ENCODE measurements at places on chromosomes 4 and X.

DNA sequence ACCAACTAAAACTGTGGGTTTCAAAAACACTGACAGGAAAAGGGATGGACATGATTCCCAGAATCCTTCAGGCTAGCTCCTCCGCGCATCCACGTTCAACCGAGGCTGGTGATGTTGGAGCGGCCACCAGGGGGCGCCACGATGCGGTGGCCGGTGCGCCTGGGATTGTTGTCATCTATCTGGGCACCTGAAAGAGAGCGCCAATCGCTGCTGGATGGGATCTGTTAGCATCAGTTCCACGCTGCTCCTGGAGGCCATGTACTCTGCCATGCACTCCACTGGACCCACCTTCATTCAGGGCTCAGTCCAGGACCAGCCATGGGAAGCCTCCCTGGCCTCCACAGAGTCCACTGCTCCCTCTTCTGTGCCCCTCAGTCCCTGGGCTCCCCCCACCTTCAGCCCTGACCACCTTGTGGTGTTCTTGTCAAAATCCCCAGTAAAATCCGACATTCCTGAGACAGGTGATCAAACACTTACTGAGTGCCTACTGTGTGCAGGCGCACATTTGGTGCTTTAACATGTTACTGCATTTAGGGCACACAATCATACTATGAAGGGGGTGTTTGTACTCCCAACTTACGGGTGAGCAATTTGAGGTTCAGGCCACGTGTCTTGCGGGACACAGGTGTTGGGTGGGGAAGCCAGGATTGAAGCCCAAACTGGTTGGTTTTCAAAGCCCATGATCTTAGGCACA is 71.1 kb downstream of the CRMP1 start:
- DNase-seq: no peak

GRCh38 chr4:113708250-113708649 is 53.3 kb downstream of the CAMK2D start:
- no peak for DNase-seq

DNA sequence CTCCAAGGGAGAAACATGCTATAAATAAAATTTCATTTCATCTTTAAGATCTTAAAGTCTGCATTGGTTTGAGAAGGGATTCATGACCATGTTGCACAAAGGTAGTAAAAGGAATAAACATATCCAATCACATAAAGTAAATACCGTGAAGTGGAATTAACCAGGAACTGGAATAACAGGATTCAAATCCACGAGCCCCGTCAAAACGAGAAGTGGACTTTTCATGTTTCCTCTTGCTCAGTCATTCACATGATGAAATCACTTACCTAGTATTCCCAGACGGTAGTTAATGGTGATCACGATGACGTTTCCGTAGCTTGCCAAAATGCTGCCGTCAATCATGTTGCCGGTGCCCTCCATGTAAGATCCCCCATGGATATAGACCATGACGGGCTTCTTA is 199.7 kb downstream of the NLGN4X start:
- no peak for DNase-seq

- no peak for DNase-seq
Observed at GRCh38 chrX:76184276-76184675, 11.4 kb downstream of the PBDC1 start.

DNA sequence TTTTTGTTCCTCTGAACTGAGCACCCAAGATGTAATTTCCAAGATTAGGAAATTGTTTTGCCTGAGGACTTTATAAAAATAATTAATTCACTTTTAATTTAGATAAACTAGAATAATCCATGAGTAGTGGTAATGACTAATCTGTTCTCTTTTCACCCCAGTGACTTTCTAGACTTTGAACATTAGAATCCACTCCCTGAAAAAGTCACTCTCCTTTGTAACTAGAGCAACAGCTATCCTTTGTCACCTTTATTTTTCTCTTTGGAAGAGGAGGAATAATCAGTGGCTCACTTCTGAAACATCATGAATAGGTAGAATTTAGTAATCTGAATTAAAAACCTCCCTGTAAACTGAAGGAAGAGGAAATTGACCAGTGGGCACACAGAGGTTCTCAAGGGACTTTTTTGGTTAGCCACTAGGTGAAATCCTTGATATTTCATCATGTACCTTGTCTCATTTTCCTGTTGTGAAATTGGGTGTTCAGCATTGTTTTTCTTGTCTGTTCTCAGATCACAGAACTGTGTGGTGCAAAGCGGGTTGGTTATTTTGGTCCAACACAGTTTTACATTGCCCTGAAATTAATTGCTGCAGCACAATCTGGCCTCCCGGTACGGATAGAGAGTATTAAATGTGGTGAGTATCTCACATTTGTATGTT is 59.4 kb downstream of the REPS2 start:
- DNase-seq: no peak

GRCh38 chr4:42453612-42454011 is 56.3 kb downstream of the SHISA3 start:
- no peak for DNase-seq

GRCh38 chrX:155231163-155231562 is 14.9 kb downstream of the VBP1 start:
- no peak for DNase-seq

GRCh38 chrX:150690126-150690525 is 3.1 kb upstream of the MTMR1 start:
- no peak for DNase-seq

GRCh38 chrX:77447653-77448569 is 722 bp downstream of the FGF16 start:
- DNase-seq: no peak

DNA sequence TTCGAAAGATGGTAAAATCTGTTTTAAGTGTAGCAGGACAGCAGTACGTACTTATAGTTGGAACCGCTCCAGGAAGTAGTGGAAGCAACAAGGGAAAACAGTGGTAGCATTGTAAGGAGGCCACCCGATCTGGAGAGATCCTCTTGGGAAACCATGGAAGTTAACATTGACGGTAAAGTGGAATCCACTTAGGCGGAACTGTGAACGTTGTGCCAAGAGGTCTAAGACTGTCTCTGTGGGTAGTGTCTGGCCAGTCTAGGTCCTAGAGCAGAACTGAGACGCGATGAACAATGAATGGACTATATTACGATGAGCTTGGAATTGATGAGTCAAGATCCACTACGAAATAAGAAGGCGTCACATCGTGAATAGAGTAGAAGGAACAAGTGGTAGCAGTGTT is 124.0 kb downstream of the TENM3 start:
- DNase-seq: no peak

- no peak for DNase-seq
Observed at GRCh38 chrX:68807818-68808217, 21.0 kb upstream of the EFNB1 start.

DNA sequence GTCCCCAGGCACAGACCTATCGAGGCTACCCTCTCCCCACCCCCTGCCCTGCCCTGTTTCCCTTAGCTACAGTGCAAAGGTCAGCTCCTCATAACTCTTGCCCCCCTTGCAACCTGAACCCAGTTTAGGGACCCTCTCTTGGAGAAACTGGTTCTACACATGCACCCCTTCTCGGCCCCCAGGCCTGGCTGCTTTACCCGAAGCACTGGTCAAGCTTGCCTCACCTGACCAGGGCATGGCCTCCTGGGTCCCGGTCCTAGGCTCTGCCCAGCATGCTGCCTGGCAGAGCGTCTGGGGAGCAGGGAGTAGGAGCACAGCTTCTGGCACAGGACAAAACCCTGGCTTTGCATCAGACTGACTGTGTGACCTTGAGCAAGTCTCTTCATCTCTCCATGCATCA is 28.0 kb downstream of the ZNF185 start:
- DNase-seq: no peak

Data from osteocyte (in vitro differentiated cells).